ENCODE measurements at places on chromosomes 2 and 18.

DNA sequence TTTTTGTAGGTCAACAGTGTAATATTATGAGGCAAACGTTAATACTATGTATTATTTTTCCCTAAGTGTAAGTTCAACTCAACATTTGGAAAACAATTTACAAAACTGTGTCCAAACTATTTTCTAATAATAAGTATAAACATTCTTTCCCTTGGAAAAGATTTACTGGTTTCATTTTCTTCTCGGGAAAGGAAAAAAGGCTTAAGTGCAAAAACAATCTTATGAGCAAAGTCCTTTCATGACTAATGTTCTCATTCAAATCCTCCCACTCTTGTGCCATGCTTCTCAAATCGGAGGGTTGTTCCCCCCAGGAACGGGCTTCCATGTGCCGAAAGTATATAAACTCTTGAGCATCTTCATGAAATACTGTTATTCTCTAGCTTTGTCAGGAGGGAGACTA lies 19.8 kb upstream of the L3MBTL4 start:
- no peak for DNase-seq

GRCh38 chr2:240946654-240947053 lies 40.5 kb downstream of the CROCC2 start:
- no peak for DNase-seq

GRCh38 chr2:78676921-78677696 lies 348.4 kb upstream of the REG3G start:
- no peak for DNase-seq

DNA sequence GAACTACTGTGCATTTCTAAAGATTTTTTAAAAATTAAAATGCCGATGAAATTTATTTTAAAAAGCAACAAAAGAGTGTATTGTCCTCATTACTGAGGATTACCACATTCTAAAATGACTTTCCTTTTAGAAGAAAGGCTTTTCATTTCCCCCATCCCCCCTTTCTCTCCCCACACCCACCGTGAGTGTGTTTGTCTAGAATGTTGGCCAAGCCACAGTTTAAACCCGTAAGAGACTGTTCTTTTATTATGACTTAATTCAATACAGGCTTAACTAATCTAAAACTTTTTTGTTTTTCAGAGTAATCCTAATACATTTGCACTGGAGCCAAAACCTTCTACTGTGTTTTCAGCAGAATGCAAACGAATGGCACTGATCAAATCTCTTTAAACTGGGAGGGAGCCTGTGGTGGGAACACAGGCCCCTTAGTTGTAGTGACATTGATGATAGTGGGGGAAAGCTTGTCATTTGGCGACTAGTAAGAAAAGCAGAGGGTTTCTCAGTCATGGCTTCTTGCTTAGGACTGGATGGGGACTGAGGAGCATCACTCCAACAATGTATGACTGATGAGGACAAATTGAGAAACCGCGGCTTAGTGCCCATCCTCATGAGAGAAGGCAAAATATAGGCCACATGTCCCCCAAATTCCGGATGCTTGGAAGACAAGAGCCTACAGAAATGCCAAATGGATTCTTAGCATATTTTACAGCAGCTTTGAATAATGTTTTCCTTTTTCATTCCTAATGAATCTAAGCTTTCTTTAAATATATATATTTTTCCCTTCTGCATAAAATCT lies 154.0 kb upstream of the SMIM21 start:
- DNase-seq = no peak

GRCh38 chr2:75559680-75560021 lies 1.1 kb downstream of the EVA1A start:
- DNase-seq = no peak

DNA sequence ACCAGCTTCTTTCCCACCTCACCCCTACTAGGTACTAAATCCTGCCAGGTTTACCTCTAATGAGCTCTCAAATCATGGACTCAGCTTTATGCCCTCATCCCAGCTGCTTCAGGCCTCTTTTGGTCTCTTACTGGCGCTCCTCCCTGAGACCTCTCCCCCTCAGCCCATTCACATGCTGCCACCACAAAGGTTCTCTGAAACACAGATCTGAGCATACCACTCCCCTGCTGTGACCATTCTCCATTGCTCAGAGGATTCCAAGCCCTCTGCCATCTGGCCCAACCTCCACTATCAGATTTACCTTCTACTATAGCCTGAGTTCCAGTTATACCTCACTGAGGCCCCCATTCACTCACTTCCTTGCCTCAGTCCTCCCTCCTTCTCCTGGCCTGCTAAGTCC lies 174.8 kb downstream of the ANKRD44 start:
- DNase-seq = no peak

GRCh38 chr2:99675130-99675661 lies 185.4 kb upstream of the REV1 start:
- DNase-seq = no peak

DNA sequence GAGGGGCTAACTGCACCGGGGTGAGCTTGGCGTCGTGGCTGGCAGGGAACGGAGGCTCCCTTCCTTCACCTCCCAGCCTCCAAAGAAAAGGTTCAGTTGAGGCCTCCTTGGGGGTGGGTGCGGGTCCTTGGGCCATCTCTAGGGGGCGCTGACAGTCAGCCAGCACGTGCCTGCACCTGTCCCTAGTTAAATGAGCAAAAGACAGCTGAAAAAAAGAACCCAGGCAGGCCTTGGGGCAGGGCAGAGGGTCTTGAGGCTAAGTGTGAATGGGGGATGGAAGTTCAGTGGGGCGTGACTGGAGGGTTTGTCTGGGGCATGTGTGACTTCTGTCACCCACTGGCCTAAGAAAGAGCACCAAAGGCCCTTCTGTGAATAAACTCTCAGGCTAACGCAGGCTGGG lies 56.4 kb downstream of the ZFP36L2 start:
- DNase-seq = peak; percentile 59

DNA sequence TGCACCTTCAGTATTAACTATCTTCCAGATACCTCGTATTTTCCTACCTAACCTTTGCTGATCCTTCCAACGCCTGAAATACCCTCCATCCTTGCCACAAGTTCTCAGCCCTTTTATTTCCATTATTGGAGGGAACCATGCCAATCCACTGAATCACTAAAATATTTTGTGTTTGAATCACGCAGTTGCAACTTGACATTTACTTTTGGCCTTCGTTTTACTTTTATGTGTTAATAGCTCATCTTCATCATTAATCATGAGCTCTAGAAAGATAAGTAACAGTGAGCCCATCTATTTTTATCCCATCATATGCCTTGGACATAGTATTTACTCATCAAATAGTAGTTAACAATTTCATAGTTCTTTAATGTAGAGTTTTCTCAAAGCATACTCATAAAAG lies 463.2 kb downstream of the THSD7B start:
- no peak for DNase-seq

DNA sequence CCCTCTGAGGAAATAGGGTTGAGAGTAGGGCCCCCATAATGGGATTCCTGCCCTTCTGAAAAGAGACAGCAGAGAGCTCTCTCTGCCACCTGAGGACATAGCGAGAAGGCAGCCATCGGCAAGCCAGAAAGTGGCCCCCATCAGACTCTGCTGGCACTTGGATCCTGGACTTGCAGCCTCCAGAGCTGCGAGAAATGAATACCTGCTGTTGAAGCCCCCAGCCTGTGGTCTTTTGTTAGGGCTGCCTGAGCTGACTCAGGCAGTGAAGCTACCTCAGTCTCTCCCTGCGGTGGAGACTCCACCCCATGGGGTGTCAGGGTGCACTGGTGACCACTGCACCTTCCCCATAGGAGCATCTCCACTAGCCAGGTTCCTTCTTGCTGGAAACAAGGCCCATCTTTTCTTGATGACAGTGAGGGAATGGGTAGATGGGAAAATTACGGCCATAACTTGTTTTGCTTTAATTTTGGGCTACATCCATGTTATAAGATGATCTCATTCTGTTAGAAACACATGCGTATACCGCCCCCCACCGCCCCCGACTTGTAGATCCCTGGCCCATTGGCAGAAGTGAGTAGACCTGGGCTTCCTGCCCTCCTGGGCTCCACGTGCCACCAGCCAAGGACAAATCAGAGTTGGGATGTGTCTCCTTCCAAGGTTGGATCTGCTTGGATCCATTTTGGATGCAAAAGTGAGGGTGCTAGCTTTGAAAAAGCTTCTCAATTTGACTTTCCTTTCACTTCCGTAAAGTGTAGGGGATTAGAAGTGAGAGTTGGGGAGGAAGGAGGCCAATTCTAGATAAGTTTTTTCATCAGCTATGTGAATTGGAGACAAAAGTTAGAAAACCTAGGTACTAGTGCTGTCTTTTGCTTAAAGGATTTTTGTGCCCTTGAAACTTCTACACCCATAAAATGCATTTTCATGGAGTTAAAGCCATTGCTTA lies 42.9 kb downstream of the NCK2 start:
- DNase-seq = no peak

- DNase-seq = no peak
Measured at GRCh38 chr2:23360571-23361125, 24.3 kb upstream of the KLHL29 start.

DNA sequence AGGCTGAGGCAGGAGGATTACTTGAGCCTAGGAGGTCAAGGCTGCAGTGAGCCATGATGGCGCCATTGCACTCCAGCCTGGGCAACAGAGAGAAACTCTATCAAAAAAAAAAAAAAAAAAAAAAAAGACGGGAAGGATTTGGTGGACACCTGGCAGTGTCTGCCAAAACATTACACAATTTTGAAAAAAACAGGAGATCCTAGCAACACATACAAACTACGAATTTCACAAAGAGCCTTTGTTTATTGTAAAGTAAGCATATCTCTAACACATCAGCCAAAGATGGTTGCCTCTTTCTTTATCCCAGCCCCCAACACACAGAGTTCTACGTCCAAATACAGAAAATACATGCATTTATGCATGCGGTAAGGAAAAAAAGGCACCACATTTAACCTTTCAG lies 7.6 kb downstream of the GPR45 start:
- no peak for DNase-seq

GRCh38 chr2:231287696-231288095 lies 89.3 kb downstream of the ARMC9 start:
- no peak for DNase-seq

- DNase-seq = no peak
Measured at GRCh38 chr2:38239452-38239851, 137.6 kb downstream of the ATL2 start.

DNA sequence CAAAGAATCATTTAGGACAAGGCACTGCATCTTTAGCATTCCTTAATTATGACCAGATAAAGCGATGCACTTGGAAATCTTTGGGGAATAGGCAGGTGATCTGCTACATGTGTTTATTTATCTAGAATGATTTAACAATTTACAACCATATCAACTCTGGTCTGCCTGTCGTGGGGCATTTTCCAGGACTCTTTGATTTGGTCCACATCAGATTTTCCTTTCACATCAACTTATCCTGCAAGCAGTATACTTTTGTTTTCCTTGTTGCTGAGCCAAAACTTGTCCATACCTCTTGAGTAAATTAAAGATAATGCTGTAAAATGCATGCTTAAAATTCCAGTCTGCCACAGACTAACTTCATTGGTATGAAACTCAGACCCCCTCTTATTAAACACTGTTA lies 312.4 kb upstream of the TCF4 start:
- DNase-seq = no peak

- no peak for DNase-seq
Measured at GRCh38 chr2:181677912-181678586, 2.3 kb downstream of the NEUROD1 start.

- DNase-seq = no peak
Measured at GRCh38 chr2:27942612-27943547, 52.4 kb downstream of the BABAM2 start.

DNA sequence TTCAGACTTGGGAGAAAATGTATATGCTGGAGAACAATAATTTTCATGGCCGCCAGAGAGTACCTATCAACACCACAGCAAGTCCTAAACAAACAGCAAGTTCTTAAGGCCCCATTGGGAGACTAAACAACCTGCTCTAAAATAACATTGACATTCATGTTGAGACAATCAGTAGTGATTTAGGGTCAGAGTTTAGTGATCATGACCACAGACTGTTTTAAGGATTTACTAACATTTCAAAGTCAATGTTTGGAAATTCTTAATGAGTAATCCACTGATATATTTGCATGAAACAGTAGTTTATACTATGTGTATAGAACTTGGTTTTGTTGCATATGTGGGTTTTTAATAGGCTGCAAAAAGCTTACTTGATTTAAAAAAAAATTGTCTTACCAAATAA lies 34.7 kb downstream of the RASGRP3 start:
- no peak for DNase-seq

DNA sequence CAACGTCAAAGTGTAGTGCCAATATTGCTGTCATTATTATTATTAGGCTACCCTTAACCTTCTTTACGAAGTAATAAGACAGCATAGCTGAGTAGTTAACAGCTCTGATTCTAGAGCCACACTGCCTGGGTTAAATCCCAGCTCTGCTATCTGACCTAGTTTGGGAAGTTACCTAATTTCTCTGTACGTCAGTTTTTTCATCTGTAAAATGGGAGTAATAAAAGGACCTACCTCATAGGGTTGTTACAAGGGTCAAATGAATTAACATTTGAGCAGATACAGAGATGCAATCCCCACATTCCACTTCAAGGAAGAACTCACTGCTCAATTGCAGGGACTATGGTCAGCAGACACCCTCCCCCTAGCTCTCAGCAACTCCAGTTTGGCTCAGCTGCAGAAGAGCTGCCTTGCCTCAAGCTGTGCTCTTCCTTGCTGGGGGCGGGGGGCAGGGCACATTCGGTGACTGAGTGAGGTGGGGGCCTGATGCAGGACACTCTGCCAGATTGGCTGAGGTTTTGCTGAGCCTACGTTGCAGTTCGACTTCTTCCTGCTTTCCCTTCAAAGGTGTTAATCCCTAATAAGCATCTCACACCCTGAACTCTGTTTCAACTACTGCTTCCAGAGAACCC lies 11.0 kb upstream of the LGALSL start:
- no peak for DNase-seq

DNA sequence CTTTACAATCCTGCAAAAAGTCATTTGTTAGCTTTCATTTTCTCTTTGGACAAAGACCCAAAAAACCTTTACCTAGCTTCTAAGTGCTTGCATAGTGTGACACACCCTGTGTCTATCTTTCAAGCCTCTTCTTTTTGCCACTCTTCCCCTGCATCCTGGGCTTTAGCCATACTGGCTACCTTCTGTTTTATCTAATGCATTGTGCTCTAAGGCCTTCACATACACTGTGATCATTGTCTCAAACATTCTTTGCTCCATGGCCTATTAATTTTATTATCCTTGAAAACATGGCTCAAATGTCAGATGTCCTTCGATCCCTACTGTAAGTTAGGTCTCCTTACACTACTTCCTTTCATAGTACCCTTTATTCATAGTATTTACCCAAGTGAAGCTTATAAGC lies 84.4 kb downstream of the PIK3C3 start:
- DNase-seq = no peak

- DNase-seq = no peak
Measured at GRCh38 chr2:214244847-214245246, 166.0 kb upstream of the VWC2L start.

- DNase-seq = no peak
Measured at GRCh38 chr2:152694161-152694661, 23.1 kb downstream of the PRPF40A start.

GRCh38 chr2:54768772-54769428 lies 45.4 kb downstream of the EML6 start:
- no peak for DNase-seq

GRCh38 chr18:34493099-34493544 lies 217.0 kb upstream of the DTNA start:
- DNase-seq = no peak
